NCI-H1417 (cell line): ENCODE measurements at places on chromosomes 11 and 22.

DNA sequence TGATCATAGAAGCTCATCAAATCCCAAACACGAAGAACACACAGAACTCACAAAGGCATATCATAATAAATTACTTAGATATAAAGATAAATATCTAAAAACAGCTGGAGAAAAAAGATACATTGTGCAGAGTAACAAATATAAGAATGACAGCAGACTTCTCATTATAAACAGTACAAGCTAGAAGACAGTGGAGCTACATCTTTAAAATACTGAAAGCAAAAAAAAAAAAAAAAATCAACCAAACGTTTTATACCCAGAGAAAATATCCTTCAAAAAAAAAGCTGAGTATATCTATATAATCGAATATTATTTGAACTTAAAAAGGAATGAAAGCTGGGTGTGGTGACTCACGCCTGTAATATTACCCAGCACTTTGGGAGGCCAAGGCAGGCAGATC, 90.0 kb downstream of the SBF2 start:
- no peak for DNase-seq

DNA sequence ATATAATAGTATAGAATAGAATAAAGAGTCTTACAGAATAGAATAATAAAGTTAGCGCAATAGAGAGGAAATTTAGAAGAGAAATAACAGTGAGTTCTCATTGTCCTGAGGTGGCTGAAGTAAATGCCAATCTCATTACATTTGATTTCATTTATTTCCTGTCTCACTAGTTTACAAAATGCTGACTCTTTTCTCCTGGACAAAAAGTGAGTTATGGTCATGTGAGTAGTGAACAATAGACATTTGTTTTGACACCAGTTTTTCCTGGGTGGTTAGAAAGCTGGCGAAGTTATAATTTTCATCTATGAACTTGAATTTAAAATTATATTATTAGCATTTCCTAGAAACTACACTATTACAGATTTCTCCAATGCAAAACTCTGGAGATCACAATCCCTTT, 143.7 kb downstream of the TYR start:
- no peak for DNase-seq

DNA sequence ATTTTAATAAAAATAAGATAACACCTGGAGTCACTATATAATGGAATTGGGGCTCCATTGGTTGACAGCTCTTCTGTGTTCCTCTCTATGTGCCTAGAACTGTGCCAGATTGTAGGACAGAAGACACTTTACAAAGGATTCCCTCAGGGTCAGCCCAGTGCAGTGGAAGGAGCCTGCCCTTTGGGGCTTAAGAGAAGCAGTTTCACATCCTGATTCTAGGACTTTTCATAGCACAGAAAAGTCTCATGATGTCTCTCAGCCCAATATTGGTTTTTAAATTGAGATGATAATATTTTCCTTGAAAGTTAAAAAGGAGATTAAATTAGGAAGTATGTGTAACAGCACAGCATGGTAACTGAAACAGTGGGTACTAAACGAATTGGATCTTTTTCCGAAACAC, 7.1 kb downstream of the PLAAT4 start:
- no peak for DNase-seq

GRCh38 chr11:420911-421321, 6.1 kb upstream of the SIGIRR start:
- no peak for DNase-seq

- no peak for DNase-seq
Measured at GRCh38 chr11:1919391-1920127, at the start of gene TNNT3. Gene TNNT3 (plus strand): TSS chr11:1919703. CDS start chr11:1922875, 3,172 bp downstream.
